ENCODE measurements at places on chromosomes 1 and 21.

DNA sequence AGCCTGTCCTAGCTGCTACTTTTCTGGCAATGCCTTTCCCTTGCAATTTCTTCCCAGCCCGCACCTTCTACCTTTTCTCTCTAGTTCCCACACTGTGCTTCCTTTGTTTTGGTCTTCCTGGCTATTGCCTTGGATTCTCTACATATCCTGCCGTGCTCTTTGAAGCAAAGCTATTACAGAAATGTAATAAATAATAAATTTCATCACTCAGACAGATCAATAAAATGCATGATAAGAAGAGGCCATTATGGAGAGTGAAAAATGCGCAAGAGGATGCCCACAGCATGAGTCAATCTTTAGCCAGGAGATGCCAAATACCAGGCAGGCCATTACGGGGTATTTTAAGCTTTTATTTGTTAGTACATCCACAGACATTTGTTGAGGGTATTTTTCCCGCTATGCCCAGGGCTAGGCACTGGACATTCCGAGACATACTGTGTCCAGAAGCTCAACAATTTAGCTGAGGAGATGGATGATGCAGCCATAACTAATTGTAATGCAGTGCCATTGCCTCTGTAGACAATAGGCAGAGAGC is 163.6 kb downstream of the ST6GALNAC3 start:
- DNase-seq = no peak

GRCh38 chr1:112735752-112736151 is 20.6 kb upstream of the PPM1J start:
- DNase-seq = peak; percentile 60

DNA sequence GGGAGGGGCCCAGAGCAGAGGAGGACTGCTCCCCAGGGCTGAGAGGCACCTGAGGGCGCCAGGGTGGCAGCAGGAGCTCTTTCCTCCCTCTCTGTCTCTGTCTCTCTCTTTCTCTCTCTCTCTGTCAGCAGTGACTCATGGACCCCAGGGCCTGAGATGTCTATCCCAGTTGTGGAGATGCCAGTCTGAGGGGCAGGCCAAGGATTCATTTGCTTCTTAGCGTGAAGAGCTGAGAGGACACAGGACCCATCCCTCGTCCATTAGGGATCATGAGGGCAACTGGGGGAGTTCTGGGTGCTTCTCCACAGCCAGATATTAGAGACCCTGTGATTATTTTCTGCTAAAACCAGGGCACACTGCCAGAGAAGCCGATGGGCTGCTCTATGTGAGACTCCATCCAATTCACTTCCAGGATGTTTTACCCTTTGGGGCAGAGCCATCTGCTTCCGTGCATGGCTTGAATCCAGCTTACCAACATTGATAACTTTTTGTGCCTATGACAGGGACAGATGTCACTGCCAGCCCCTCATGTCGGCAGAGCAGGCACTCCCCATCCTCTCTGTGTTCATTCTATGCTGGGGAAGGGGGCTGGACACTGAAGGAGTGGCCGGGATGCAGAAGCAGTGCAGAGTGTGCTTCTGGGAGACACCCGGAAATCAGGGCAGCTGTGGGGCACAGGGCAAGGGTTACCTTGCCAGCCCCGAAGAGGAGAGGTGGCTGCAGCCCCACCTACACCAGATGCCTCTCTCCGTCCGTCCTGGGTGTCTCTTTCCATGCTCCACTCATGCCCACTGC is 4.1 kb upstream of the PCBP3 start:
- DNase-seq = no peak

DNA sequence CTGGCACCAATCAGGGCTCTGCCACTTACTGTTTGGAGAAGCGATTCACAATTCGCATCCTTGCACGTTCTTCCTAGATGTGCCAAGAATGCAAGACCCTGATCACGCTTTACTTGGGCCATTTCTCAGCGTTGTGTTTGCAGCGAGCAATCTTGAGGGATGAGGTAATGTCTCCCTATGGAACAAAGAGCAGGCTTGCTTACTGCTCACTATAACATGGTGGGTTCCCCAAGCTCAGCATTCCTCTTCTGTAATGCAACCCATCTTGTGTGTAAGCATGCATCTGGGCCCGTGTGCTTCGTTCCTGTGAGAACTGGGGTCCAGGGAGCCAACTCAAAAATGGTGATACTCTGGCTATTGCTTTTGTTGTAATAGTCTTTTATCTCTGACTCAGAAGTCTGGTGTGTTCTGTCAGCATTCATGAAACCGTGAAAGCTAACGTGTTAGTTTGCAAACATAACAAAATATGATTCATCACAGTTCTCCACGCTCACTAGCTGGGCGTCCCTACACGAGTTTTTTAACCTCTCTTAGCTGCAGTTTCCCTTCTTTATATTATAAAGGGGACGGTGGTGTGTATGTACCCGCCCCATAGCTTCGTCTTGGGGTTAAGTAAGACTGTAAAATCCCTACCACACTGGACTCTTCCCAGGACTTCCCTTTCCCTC is 33.3 kb downstream of the DNTTIP2 start:
- DNase-seq = no peak

- no peak for DNase-seq
Measured at GRCh38 chr1:89604414-89604735, 28.5 kb upstream of the LRRC8C start.

GRCh38 chr1:99540744-99541143 is 105.2 kb upstream of the PALMD start:
- no peak for DNase-seq

GRCh38 chr1:152942161-152942560 is 4.8 kb upstream of the SPRR5 start:
- DNase-seq = no peak

DNA sequence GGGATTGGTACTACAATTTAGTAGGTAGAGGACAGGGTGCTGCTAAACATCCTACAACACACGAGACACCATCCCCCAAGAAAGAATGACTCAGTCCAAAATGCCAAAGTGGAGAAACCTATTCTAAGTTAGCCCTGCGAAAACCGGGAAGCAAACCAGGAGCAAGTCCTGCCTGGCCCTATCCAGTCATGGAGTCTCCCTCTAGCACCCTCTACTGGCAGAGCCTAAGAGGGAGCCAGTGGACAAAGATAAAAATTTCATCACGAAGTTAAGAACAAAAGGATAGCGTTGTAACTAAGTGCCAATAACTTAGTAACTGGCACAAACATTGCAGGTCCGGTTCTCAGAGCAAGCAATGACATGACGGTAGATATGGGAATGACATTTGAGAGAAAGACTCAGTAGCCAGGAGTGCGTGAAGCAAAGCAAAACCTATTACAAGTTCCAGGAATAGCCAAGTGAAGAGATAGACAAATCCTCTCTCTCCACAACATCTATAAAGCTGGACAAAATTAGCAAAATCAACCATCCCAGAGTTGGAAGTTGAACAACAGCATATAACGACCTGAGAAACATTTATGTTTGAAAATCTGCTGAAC is 383.5 kb downstream of the OMA1 start:
- DNase-seq = no peak

- no peak for DNase-seq
Measured at GRCh38 chr1:50270926-50271325, 152.3 kb downstream of the DMRTA2 start.

- no peak for DNase-seq
Measured at GRCh38 chr1:45987204-45987603, 145.2 kb downstream of the PIK3R3 start.

GRCh38 chr1:100794748-100795645 is 75.5 kb downstream of the VCAM1 start:
- no peak for DNase-seq

- no peak for DNase-seq
Measured at GRCh38 chr1:186093437-186093836, 281.6 kb downstream of the TPR start.

DNA sequence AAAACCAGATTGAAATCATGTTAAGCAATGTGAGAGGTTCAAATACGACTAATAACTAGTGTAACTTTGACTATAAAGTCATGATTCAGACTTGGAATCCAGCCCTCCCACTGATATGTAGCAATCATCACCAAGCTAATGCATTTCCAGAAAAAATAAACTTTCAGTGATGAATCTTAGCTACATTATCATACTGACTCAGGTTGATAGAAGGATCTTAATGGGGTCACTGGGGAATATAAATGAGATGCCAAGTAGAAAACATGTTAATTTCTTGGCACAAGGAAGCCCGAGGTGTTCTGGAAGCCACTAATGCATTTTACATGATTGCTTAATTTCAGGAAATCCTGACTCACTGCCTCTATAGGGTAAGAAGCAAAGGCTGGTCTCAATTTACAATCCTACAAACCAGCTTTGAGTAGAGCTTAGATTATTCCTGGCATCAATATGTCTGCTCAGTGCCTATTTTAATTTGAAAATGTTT is 67.7 kb downstream of the SELENOF start:
- no peak for DNase-seq

DNA sequence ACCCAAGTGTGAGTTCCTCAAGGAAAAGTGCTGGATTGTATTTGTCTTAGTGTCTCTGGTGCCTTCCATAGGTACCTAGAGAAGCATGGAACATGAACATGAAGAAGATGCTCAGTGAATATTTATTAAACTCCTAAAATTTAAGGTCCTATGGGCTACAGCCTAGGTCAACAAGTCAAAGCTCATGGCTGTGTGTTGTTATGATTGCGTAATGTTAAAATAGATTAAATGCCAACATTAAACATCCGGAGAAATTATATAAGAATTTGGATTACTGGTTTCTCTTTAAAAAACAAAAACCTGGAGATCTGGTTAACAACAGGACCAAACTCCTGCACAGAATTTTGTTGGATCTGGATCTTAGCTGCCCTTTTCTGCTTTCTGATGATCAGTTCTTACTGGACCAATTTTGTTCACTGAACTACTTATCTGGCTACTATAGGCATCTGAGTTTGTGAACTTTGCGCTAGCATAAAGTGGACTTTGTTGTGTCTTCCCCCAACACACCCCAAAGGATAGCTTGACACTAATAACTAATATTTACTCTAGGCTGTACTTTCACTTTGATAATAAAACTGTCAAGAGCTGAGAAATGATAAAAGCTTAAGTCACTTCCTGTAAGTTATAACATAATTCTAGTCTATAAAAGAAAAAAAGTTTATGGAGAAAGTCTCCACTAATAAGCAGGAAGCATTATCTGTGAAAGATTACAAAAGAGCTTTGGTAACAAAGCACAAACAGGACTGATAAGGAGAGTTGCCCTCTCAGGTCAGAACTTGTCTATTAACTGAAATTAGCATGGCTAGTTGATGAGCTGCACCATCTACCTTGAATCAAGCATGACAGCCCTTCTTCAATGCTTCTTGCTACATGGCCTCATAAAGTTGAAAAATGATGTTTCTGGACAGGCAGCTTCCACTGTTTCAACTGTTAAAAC is 20.7 kb downstream of the F5 start:
- no peak for DNase-seq

- DNase-seq = no peak
Measured at GRCh38 chr1:199861020-199861795, 166.3 kb upstream of the NR5A2 start.

DNA sequence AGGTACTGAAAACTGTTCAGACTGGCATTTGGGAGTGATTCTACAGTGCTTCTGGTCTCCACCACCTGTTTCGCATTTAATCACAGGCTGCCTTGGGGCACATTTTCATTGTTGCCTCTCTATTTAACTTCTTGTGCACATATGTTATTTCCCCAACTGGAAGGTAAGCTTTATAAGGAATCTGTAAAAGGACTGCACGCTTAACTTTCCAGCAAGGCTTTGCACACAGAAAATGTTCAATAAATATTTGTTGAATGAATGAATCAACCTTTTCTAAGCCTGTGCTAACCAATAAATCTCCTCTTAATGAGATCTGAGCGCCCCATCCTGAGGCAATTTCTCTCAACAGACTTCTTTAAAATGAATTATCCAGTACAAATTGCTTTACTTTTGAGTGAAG is 84.3 kb upstream of the ARHGAP29 start:
- DNase-seq = no peak

GRCh38 chr1:15426492-15427279 is 11.6 kb upstream of the CTRC start:
- DNase-seq = no peak

All from 8988T (cell line).